Putamen (tissue), 1 donor: ENCODE measurements at places on chromosomes 6 and 20.
A peak's percentile ranks its signal among the peaks of the same experiment; 100 is the strongest.

DNA sequence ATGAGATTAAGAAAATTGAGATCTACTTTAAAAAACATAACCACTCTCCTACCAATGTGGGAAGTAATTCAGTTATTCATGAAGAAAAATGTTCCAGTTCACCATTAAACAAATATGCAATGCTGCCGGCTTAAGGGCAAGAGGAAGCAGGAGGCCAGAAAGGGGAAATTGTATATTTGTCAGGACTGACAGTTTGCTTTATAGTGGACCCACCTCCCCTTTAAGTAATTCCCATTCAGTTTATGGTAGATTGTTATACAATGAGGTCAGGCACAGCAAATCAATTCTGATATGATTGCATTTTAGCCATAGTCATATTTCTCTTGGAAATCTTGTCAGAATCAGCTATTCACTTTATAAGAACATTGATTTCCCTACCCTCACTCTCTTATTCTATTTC lies 547.8 kb downstream of the FRK start:
- DNase-seq: no peak

DNA sequence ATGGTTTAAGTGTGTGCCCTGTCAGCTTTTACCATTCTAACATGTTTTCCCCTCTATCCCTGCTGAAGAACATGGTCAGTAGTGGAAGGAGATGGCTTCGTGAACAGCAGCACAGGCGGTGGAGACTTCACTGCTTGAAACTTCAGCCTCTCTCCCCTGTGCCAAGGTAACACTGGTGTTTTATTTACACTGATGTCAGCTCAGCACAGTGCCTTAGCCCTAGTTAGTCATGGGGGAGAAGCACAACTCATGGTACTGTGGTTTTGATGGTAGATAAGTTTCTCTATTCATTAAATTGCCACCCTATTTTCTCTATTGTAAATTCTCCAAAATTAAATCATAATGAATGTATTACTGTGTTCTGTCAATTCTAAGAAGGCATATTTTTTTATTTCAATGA lies 56.6 kb downstream of the MTHFD1L start:
- no peak for DNase-seq

- no peak for DNase-seq
Measured at GRCh38 chr6:114301596-114302219, 41.1 kb downstream of the HS3ST5 start.

DNA sequence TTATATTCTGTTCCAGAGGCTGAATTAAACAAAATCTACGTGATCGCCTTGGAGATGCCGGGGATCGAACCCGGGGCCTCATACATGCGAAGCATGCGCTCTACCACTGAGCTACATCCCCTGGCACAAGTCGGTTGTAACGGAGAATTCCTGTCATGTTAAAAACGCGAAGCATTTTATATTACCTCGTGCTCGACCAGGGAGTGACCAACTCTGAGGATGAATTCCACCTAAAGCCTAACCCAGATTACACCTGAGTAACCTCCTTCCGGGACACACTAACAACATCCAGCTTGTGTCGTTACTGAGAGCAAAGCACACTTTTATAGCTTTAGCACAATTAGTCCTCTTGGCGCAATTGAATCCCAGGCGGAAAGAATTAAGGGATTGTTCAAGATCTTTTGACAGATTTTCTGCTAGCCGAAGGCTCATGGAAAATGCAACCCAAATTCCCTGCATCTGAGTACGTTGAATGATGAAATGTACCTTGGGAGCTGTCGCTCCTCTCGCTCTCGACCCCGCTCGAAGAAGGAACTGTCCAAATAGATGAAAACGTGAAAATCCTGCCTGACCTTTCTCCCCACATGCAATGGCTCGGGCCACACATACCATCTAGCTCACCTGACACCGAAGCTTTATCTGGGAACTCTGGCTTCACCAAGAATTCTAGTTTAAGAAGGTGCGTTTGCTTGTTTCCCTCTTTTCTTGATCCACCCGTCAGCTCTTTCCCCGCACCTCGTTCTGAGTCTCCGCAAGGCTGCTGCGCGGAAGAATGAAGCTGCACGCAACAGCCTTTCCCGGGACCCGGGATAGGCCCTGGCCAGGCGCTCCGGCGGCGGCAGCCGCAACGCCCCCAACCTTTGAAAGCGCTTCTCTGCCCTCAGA lies 148.3 kb downstream of the GPX5 start:
- peak; percentile 70 for DNase-seq
